Activated naive CD4-positive, alpha-beta T cell treated with anti-CD3 and anti-CD28 coated beads for 36 hours (primary cell): ENCODE measurements at places on chromosomes 1 and 21.
A peak's percentile ranks its signal among the peaks of the same experiment; 100 is the strongest.

GRCh38 chr1:242811092-242811840, 286.8 kb upstream of the PLD5 start:
- no peak for DNase-seq

DNA sequence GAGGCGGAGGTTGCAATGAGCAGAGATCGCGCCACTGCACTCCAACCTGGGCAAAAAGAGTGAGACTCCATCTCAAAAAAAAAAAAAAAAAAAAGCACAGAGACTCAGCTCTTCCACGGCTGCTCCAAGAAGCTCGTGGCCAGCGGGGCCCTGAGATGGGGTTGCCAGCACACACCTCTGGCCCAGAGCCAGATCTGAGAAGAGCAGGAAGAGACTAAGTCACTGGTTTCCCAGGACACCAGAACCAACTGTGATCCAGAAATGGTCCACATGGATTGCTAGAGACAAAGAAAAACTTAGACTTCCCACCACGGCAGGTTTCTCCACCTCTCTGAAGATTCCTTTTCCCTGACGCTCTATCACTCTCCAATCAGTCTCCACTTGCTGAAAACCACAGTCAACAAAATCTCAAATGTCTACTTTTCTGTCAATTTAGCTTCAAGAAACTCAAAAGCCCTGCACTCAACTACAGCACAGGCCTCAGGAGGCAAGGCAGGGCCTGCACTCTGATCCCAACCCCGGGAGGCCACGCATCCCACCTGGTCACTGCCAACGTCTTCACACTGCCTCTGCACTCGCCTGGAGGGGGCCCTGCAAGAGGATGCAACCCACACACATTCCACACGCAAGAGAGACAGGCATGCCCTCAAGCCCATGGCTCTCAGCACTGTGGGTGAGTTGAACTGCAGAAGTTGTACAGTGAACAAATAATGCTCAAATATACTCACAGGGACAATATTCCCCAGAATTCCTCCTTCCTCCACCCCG, 79.0 kb downstream of the NPHP4 start:
- no peak for DNase-seq

GRCh38 chr1:232657426-232658005, 27.6 kb upstream of the SIPA1L2 start:
- DNase-seq = no peak

- DNase-seq = no peak
Measured at GRCh38 chr1:105632342-105633196, 1423.9 kb upstream of the PRMT6 start.

DNA sequence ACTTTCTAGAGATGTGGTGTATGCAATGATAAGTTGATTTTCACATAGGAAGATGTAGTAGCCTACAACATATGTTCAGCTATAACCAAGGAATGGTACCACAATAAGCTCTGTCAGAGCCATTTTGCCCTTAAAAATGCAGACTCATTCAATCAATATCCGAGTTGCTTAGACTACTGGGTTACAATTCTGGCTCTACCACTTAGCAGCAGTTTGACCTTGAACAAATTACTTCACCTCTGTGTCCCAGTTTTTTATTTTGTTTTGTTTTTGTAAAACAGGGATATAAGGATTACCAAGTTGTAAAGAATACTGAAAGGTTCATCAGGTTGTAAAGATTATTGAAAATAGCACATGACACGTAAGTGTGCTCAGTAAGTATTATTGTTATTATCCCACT, 9.3 kb downstream of the EPS15 start:
- no peak for DNase-seq

DNA sequence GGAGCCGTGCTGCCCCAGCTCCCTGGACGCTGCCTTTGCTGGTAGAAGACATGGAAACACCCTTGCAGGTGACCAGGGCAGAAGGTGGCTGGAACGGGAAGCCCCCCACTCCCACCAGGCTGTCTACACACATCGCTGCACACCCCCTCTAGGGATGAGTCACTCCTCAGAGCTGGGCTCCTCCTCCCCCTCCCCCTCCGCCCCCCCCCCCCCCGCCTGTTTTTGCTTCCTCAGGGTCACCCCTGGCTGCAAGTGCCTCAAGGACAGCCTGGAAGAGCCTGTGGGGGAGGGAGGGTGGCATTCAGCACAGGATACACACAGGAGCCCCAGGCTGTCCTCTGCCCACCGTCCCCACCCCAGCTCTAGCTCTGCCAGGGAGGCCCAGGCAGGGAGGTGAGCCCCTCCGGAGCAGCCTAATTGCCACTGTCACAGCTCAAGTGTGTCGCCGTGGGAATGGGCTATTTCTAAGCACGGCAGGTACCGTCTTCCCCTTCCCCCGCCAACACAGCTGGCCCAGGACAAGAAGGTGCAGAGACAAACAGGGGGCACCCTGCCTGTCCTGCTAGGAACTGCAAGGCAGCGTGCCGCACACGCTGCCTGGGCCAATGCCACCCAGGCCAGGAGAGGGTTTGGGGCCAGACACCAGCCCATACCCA, 2.5 kb downstream of the FNDC10 start:
- peak; percentile 27 for DNase-seq

- DNase-seq = no peak
Measured at GRCh38 chr1:180365039-180365438, 135.0 kb downstream of the LHX4 start.

GRCh38 chr1:36123356-36123755, 1.7 kb downstream of the COL8A2 start:
- peak; percentile 17 for DNase-seq

GRCh38 chr1:212754193-212754592, 37.4 kb downstream of the NSL1 start:
- DNase-seq = peak; percentile 20

- DNase-seq = peak; percentile 75
Measured at GRCh38 chr1:40363721-40364120, 9.8 kb upstream of the SMAP2 start.

DNA sequence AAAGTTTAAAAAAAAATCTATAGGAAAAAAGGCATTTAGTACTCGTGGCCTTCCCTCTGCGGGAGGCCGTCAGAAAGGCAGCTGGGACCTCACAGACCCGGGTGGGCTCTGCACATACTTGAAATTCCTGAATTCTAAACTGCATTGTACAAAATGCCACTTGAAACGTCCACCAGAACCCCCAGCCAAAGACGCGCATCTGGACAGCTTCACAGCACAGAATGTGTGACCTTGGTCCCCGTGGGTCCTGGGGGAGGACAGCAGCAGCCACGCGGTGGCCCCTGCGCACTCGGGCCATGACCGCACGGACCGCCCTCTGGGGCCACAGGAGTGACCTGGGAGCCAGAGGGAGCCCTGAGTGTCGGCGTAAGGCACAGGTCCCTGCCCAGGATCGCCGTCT, 20.6 kb upstream of the MRPS14 start:
- no peak for DNase-seq

DNA sequence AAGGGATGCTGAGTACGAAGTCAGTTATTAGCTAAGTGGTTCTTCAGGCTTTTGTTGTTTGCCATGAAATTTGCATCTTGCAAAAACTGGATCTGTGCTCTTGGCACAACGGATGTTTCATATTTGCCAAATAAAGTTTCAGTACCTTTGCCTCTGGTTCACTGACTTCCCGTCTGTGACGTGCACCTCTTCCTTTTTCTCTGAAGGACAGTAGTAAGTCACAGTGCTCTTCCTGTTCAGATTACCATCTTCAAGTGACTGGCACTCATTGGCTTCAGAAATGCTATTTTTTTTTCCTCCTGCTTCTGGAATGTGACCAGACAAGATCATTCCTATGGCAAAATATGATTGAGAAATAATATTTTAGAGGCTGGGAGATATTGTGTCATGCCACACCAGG, 75.9 kb upstream of the GREM2 start:
- peak; percentile 54 for DNase-seq

DNA sequence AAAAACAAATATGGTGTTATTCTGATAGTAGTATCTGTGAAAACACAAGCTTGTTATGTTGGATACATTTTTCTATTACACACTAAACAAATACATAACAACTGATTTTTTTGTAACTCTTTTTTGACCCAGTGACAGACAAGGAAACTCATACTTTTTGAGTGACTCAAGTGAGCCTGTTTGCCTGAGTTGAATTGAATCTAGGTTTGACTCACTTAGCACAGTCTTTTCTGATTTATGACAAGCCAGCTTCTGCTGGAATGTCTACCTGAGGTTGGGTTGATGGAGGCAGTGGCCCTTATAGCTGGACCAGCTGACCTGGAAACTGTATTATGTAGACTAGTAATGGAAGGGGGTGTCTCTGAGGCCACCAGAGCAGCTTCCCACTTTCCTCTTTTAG, 4.2 kb upstream of the CLCA4 start:
- DNase-seq = no peak

GRCh38 chr21:15001857-15002606, 62.8 kb downstream of the NRIP1 start:
- no peak for DNase-seq

- DNase-seq = no peak
Measured at GRCh38 chr1:6131561-6131960, 48.6 kb downstream of the CHD5 start.

- no peak for DNase-seq
Measured at GRCh38 chr1:230250666-230251065, 175.5 kb downstream of the PGBD5 start.

GRCh38 chr1:3501856-3502640, 47.6 kb downstream of the ARHGEF16 start:
- peak; percentile 14 for DNase-seq

- no peak for DNase-seq
Measured at GRCh38 chr1:205301205-205301821, 20.2 kb downstream of the NUAK2 start.

- DNase-seq = peak; percentile 92
Measured at GRCh38 chr1:206803221-206803730, 31.0 kb upstream of the IL10 start.

- no peak for DNase-seq
Measured at GRCh38 chr1:93120614-93121013, 41.5 kb downstream of the MTF2 start.

GRCh38 chr1:248842781-248843331, 4.8 kb downstream of the ZNF672 start:
- DNase-seq = no peak

- DNase-seq = no peak
Measured at GRCh38 chr1:205950826-205951549, 7.7 kb upstream of the SLC26A9 start.

GRCh38 chr21:38646213-38646837, 148.0 kb upstream of the ERG start:
- no peak for DNase-seq

DNA sequence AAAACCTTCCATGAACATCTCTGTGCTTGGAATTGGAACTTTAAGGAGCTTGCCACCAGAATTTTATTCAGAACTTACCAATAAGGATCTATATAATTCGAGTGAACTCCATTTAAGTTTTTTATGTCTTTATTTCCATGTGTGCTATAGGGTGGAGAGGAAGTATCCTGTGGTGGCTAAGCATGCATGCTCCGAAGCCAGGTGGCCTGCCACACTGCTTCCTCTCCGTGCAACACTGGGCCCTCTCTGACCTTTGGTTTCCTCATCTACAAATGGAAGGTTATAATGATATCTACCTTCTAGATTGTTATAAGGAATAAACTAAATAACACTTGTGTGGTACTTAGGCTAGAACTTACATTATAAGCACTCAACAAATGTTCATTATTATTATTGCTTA, 382.1 kb downstream of the PTPRC start:
- DNase-seq = no peak

DNA sequence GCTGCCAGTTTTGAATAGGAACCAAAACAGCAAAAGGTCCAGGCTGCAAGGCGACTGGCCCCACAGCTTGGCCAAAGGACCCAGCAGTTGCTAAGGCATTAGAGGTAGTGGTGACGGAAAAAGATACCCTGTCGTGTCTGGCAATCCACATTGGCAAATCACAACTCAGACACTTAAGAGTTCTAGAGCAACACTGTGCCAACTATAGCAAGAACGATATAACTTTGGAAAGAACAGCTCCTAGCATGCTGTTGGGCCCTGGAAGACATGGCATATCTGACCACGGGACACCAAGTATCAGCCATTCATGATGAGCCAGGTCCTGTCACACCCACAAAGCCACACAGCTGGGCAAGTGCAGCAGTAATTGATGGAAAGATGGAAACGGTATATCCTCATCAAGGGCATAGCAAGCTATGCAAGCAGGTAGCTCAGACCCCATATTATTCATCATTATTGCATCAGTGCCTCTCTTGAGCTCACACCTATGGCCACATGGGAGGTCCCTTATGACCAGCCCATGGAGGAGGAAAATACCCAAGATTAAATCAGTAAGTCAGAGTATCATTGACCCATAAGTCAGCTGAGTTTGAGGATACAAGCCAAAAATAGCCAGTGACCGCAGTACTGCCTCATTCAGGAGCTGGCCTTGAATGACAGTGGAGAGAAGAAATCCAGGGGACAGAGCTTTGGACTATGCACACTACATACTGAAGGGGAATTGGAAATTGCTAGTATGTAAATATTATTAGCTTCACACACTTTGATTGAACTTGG, 221.2 kb downstream of the SETD4 start:
- no peak for DNase-seq

GRCh38 chr1:204363335-204364114, 3.8 kb upstream of the PLEKHA6 start:
- peak; percentile 84 for DNase-seq

GRCh38 chr1:203454986-203455471, 20.6 kb upstream of the PRELP start:
- DNase-seq = no peak

GRCh38 chr1:233304489-233305102, 9.1 kb upstream of the PCNX2 start:
- no peak for DNase-seq

- DNase-seq = no peak
Measured at GRCh38 chr1:227943381-227944089, 4.2 kb downstream of the WNT9A start.

DNA sequence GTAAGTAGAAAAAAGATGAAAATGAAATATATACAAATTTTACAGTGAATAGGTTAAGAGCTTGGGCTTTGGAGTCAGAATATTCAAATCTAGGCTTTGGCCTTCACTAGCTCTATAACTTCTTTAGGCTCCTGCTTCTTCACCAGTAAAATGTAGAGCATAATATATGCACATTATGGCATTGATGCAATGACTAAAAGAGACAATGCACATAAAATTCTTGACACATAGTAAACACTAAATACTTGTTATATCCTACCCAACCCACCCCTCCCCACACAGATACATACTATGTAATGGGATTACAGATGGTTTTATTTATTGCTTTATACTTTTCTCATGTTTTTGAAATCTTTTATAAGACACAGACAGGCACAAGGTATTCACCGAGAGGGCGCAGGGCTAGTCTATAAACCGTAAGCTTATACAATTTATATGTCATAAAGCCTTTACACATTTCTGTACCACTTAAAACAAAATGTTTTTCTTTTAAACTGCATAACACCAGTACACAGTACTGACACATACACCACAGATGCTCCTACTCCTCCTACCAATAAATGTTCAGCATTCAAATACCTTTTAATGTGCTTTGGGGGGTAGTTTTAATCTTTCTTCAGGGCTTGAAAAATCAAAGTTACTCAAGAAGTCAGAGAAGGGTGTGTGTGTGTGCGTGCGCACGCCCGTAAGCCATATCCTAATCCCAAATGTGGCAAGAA, 109.8 kb downstream of the ACBD6 start:
- DNase-seq = no peak

DNA sequence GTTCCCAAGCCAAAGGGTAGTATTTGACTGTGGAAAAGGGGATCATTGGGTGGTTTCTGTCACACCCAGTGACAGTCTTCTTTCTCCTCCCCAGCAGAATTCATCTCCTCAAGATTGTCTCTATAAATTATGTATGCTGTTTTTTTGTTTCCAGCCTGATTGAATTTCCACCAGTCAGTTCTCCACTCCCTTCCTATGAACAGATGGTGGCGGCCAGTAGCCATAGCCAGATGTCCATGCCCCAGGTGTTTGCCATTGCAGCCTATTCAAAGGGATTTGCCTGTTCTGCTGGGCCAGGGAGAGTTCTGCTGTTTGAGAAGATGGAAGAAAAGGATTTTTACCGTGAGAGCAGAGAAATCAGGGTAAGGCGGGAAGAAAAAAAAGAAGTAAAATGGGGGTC, 12.9 kb downstream of the CFAP57 start:
- no peak for DNase-seq
